ENCODE measurements at places on chromosomes 5 and 9.

- DNase-seq: no peak
Observed at GRCh38 chr5:145396888-145397287, 438.3 kb downstream of the PRELID2 start.

- DNase-seq: no peak
Observed at GRCh38 chr5:158195416-158196210, 336.7 kb upstream of the CLINT1 start.

GRCh38 chr5:177357459-177358351, at the start of gene RGS14:
Gene RGS14, plus strand, starts transcription at chr5:177357924. Its CDS starts 101 bp downstream, at chr5:177358025.
- peak; percentile 96 for DNase-seq

DNA sequence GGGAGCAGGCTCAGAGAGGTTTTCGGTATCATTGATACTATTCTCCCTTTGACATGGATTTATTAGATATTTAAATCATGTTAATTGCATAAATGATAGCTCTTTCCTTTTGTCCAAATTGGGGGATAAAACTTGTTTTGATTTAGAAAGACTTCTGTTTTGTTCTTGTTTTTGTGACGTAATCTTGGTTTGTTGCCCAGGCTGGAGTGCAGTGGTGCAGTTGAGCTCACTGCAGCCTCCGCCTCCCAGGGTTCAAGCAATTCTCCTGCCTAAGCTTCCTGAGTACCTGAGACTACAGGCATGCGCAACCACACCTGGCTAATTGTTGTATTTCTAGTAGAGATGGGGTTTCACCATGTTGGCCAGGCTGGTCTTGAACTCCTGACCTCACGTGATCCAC, 7.1 kb downstream of the MAT2B start:
- no peak for DNase-seq

DNA sequence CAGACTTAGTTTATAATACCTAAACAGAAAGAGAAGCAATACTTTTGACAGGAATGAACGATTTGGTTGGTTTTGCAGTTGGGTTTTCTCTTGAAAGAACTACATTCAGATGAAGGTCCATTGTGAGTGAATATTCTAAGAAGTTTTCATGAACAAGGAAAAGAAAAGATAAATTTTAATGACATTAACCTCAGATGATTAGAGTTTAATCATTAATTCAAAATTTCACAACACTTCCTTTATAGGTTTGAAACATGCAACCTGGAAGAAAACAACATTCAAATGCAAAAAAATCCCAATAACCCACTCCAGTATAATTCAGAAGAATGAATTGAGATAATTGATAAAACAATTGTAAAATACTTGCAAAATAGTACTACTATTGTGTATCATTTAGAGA, 23.8 kb downstream of the EQTN start:
- DNase-seq: no peak

GRCh38 chr9:128916204-128916603, 4.6 kb upstream of the PHYHD1 start:
- no peak for DNase-seq

DNA sequence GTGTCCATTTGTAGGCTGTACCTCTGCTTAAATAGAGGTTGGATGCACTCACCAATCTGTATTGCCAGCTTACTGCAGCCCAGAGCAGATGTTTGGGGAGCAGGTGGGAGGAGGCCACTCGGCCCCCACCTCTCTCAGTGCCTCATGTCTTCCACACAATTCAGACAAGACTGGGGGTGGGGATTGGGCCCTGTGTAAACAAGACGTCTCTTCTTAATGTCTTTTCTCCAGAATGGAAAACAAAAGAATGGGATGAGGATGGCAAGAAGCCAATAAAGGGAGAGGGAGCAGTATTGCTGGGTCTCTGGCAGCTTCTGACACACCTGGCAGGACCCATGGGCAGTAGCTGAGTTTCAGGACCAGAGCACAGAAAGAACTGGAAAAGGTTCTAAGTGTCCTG, 64.9 kb downstream of the SIL1 start:
- DNase-seq: no peak

DNA sequence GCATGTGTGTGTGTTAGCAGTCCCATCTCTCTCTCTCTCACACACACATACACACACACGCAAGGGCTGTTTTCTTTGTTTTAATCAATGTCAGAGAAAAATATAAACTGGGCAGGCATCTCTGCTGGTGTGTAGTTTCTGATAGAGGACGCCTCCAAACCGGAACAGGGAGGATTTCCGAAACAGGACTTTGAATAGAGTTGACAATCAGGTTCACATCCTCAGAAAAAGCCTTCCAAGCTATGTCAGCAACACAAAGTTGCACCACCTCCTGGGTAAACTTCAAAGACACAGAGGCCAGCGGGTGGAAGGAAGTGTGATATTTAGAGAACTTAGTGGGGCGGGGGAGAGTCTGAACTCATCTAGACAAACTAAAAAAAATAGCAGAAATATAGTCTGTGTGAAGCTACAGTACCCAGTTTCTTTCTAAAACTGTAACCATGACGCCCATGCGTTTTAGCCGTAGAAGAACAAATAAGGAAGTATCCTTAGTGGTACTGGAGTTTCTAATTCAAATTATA, 1.2 kb downstream of the ST8SIA4 start:
- peak; percentile 95 for DNase-seq

- DNase-seq: no peak
Observed at GRCh38 chr9:81575956-81576355, 113.4 kb downstream of the TLE1 start.

GRCh38 chr5:111296570-111296969, 72.4 kb downstream of the CAMK4 start:
- no peak for DNase-seq

DNA sequence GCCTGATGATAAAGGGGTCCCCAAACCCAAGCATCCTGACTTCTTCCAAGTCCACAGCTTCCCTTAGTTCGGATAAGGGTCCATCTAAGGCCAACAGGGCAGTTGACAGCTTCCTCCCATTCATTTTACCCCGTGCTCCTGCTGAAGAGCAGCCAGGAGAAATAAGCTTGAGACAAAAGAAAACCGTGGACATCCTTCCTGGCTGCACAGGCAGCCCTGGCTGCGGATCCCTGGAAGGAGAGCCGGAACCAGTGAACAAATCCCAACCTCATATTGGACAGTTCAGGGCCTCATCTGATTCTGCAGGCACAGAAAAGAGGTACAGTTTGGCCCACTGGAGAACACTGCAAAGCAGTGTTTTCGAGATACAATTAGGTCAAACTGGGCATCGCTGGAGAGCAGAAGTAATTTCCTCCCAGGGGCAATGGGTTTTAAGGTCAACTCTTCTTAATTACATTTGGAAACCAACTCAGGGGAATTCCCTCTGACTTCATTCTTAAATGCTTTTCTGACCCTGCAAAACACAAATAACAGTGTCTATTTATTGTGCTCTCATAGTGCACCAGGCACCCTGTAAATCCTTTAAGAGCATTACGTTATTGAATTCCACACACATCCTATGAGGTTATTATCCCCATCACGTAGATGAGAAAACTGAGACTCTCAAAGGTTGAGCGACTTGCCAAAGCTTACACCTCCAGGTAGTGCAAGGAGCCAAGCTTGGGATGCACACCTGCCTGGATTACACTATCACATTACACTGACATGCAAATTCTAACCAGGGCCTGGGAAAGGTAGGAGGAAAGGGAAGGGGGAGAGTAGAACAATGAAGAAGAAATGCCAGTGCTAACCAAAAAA, 21.2 kb downstream of the ADAM19 start:
- no peak for DNase-seq

- DNase-seq: no peak
Observed at GRCh38 chr9:133888809-133889491, 103.2 kb downstream of the VAV2 start.

DNA sequence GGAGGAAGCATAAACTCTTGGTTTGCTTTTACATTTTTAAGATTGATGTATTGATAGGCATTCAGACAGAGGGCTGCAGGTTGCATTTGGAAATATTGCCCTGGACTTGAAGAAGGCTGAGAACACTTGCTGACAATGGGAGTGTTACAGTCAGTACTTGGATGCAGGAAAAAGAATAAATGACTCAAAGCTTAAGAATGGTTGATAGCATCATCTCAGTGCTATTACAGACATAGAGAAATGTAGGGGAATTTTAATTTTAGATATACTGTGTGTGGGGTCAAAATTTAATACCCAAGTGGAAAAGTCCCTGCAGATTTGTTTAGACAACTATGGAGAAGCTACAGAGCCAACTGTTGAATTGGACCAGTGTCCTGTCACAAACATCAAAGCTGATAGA, 101.1 kb downstream of the ISL1 start:
- DNase-seq: no peak

GRCh38 chr5:59496524-59497134, 396.9 kb downstream of the PDE4D start:
- DNase-seq: peak; percentile 42

GRCh38 chr9:83656032-83656680, 33.2 kb downstream of the IDNK start:
- DNase-seq: no peak
